ENCODE measurements at places on chromosomes 1 and 21. TPM values are rescaled to one million over a fixed set of nuclear protein-coding genes. Genes with fewer than 3 reads are reported as not detected.
A peak's percentile ranks its signal among the peaks of the same experiment; 100 is the strongest.

GRCh38 chr1:104630567-104631149 is 881.0 kb downstream of the AMY1C start:
- no peak for DNase-seq

DNA sequence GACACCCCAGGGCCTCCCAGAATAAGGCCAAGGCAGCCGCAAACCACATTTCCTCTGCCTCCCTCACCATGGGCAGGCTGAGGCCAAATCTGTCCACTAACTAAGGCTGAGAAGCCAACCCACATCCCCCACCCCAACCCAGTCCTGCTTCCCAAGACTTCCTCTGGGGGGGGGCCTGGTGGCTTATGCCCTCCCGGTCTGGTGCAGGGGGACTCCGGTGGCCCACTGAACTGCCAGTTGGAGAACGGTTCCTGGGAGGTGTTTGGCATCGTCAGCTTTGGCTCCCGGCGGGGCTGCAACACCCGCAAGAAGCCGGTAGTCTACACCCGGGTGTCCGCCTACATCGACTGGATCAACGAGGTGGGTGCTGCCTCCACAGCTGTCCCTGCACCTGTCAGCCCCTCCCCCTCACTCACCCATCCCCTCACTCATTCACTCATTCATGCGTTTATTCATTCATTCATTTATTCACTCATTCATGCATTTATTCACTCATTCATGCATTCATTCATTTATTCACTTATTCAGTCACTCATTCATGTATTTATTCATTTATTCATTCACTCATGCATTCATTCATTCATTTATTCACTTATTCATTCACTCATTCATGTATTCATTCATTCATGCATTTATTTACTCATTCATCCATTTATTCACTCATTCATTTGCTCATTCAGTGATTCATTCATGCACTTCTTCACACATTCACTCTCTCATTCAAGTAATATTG is 7.3 kb downstream of the CTRC start:
- no peak for DNase-seq

DNA sequence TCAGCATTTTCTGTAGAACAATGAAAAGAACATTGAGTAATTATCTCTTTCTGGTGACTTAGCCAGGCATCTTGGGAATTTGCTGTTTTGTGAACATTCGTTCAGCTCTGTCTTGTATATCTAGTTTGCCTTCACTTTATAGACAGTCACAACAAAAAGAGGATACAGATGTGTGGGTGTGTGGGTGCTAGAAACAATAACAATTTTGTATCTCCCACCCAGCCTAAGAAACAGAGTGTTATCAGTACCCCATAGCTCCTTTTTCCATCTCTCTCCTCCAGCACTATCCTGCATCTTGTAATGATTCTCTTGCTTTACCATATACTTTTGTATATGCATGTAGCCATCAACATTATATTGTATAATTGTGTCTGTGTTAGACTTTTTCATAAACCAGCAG is 33.0 kb downstream of the AK4 start:
- DNase-seq = no peak

- DNase-seq = no peak
Observed at GRCh38 chr1:178796013-178796412, 71.0 kb downstream of the RALGPS2 start.

- DNase-seq = peak; percentile 19
Observed at GRCh38 chr1:196372896-196373536, 235.2 kb downstream of the KCNT2 start.

- no peak for DNase-seq
Observed at GRCh38 chr1:15874471-15874870, 27.0 kb downstream of the SPEN start.

GRCh38 chr1:242132121-242132817 is 133.4 kb upstream of the MAP1LC3C start:
- DNase-seq = no peak

DNA sequence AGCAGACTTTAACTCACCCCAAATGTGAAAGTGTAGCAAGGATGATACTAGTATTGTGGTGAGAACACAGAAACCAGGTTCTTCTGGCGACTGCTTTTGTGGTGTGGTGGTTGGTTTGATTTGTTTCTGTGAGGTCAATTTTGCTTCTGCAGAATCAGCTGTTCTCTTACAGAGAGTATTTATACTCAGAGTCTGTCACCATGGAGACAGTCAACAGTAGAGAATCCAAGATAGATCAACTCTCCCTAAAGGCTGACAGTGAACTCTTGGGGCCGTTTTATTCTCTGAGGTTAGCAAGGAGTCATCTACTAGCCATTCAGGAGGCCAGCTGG is at the start of gene CFAP107:
CFAP107 (plus strand) TSS at position 209 of the 332 bp plus-strand sequence. CDS start 231 bp downstream, outside the sequence.
- peak; percentile 35 for DNase-seq

GRCh38 chr1:3471356-3472087 is 17.1 kb downstream of the ARHGEF16 start:
- no peak for DNase-seq

GRCh38 chr1:3883194-3883925 is 16.7 kb downstream of the C1orf174 start:
- no peak for DNase-seq

DNA sequence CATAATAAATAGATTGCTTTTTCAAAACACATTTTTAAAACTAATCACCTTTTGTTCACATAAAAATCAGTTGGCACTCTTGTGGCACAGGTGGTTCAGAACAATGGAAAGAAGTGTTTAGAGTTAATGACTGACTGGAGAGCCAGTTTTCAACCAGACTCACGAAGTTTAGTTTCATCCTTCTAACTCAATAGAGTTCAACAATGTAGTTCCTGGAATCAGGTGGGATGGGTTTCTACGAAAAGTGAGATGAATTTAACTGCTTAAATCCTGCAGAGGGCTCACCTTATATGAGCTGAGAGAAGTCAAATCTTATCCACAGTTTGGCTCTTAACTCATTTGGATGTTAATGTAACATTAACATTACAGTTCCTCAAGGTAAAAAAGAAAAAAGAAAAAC is 116.5 kb downstream of the SMYD2 start:
- DNase-seq = no peak

DNA sequence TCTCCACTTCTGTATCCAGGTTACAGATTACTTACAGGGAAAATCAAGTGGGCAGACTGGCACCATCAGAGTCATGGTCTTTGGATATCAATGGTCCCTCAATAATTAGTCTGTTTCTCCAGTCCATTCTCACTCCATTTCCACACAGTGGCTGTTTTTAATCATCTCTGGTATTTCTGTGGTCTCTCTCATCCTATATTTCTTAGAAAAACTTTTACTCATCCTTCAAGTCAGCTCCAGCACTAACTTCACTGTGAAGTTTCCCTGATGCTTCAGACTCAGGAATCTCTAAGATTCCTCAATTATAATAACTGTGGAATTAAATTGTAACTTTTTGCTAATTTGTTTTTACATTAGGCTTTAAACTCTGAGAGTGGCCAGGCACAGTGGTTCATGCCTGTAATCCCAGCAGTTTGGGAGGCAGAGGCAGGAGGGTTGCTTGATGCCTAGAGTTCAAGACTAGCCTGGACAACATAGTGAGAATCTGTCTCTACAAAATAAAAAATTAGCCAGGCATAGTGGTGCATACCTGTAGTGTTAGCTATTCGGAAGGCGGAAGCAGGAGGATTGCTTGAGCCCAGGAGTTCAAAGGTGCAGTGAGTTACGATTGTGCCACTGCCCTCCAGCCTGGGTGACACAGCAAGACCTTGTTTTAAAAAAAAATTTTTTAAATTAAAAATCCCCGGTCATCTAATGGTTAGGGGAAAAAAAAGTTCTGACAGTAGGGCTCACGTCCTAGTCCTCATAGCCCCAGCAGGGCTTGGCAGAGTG is 10.6 kb downstream of the CD160 start:
- no peak for DNase-seq

- no peak for DNase-seq
Observed at GRCh38 chr1:50426702-50427085, 3.5 kb upstream of the DMRTA2 start.

MROH7 gene
- polyA plus RNA-seq = 19.5 TPM

KLF17 gene
- not detected for polyA plus RNA-seq

LIPI gene
- polyA plus RNA-seq = 0.65 TPM

ATP1A4 gene
- 0.80 TPM for polyA plus RNA-seq

SAMD13 gene
- polyA plus RNA-seq = 5.3 TPM

TOR1AIP1 gene
- 43.7 TPM for polyA plus RNA-seq

Measured in renal pelvis (tissue), 12 donors.